ENCODE measurements at places on chromosomes 3 and 15.

DNA sequence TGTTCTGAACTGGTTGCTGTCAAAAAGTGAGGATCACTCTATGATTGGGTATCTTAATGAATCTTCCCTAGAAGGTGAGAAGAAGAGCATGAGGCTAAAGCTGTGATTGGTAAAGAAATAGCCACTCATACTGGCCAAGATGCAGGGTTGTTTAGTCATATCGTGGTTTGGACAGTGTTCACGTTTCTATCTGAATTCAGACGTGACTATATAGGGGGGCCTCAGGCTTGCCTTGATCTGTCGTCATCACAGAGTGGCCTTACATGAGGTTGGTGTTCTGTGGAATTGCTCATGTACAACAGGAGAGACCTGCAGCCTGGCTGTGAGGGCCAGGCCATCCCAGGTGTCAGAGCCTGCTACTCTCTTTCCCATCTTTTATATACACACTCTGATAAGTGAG, 12.4 kb downstream of the RTP2 start:
- DNase-seq, result no peak

- no peak for DNase-seq
Observed at GRCh38 chr3:114192136-114192535, 13.3 kb upstream of the DRD3 start.

DNA sequence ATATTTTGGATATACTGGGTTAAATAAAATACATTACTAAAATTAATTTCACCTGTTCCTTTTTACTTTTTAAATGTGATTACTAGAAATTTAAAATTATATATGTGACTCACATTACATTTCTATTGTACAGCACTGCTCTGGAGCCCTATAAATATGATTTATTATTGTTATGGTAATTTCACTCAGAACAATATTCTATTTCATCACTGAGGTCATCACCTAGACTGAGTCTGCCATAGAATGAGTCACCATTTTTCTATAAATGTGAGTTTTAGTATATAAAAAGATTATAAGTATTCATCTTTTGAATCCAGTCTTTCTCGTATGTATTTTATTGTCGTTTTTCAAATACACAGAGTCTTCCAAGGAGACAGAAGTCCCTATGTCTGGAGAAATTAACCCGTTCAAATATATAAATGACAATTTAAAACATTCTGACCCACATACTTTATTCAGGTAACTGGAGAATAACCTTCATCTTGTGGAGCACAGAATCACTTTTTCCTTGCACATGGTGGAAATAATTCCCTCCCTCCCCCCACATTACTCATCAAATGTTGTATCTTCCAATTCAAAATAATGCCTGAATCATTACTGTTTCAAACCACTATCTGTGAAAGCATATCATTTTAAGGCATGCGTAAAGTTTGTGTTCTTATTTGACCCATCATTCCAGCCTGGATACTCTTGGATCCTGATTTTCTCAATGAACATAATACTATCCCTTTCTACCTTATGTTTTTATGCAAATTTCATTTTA, 30.0 kb downstream of the CHST14 start:
- no peak for DNase-seq

GRCh38 chr3:9777694-9778021, 7.9 kb upstream of the CAMK1 start:
- DNase-seq, result no peak

GRCh38 chr3:1501406-1502115, 408.7 kb downstream of the CNTN6 start:
- DNase-seq, result no peak

DNA sequence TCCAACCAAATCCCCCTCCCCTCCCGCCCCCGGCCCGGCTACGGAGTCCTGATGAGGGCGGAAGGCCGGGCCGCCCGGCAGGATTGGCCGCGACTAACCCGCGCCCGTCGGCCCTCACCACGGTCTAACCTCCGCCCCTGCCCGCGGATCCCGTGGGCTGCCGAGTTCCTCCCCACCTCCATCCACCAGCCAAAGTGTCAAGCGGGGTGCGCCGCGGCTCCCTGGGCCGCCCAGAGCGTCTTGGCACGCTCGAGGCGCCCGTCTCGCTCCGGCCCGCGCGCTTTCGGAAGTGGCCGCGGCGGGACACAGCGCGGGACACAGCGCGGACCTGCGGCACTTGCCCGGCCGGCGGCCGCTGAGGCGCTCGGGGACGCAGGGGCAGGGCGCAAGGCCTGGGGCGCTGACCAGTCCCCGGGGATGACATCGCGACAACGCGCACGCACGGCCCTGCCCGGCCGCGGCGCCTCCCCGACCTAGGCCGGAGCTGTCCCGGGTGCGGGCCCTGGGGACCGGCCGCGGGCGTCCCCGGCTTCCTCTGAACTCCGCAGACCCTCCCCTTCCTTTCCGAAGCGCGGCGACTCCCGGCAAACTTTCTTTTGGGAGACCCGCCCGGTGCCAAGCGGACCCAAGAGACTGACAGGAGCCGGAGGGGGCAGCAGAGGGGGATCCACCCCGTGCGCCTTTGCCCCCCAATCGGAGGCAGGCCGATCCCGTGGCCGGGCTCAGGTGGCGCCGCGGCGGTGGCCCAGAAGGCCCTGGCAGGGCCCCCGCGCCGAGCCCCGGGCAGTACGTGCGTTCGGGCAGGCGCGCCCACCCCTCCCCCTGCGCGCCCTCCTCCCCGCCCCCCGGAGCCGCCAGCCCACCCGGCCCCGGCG, 112.8 kb upstream of the ICE2 start:
- DNase-seq, result no peak

- no peak for DNase-seq
Observed at GRCh38 chr15:74901612-74902063, 5.0 kb downstream of the FAM219B start.

DNA sequence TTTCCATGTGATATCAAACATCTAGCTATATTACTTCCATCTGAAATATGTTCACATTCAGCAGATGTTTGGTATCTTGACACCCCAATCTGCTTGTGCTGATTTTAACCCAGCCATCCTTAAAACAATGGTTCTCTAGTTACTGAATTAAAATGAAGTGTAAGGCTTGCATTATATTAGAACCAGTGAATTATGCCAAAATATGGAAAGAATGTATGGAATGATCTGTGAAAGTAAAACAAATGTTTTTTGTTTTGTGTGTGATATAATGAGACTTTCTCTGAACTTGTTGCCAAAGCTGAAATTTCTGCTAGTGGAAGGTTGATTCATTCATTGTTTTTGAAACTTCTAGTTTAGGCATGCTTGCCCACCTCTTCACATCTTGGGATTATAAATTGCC, 317.1 kb downstream of the MEX3B start:
- no peak for DNase-seq

DNA sequence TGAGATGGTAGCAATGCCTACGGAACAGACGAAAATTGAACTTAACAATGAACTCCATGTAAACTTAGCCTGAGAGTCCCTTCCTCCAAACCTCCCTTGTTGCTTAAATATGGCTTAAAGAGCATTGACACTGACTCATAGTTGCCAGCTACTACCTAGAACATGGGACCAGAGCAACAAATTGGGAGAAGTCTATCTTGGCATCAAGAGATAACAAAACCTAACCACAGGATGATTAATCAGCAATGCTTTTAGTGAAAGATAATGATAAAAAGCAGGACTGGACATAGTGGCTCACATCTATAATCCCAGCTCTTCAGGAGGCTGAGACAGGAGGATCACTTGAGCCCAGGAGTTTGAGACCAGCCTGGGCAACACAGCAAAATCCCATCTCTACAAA, 117.8 kb upstream of the MNS1 start:
- no peak for DNase-seq

DNA sequence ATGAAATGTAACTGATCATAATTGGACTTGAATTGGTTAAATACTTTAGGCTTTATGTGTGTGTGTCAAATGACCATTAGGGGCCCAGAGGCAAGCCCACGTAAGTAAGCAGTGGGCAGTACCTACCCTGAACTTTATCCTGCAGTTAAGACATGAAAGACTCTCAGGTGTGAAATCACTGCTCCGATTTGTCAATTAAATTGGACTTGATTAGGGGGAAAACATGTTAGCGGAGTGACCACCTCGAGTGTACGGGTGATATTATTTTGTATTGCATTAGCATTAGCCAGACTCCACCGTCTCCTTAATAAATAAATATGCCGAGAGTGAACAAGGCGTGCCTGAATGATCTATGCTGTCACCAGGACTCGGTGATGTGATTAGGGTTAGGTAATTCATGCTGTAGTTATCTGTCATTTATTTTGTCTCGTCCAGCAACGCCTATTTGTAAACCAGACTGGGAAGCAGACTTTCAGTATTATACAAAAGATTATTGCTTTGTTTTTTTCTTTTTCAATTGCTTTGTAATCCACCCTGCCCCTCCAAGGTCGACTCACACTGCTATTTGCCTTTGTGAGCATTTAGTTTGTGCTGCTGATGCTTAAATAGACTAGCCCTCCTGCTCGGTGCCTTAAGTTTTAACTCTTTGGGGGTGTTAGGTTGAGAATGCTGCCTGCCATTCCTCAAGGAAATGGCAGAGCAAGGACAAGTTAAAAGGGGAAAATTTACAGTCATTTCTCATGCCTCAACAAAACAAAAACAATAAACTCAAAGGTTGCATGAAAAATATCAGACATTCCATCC, 1.8 kb downstream of the RBMS3 start:
- peak; percentile 37 for DNase-seq

DNA sequence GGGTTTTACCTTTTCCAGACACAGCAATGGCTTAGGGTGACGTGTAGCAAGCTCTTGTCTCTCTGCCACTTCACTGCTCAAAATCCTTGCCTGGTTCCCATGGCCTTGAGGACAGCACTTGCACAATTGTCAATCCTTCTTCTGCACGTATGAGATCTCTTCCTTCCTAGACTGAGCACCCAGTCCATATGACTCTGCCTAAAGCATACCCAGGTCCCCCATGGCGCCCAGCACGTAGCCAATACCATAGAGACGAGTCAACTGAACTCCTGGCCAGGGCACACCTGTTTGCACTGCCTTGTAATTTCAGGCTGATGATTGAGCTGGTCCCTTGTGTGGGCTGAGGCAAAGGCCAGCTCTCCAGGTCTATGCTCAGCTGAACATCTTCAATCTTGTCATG, 23.3 kb downstream of the SCN5A start:
- DNase-seq, result no peak

- DNase-seq, result no peak
Observed at GRCh38 chr15:74025436-74025835, 30.9 kb downstream of the PML start.

GRCh38 chr3:36488077-36488789, 107.9 kb downstream of the STAC start:
- DNase-seq, result no peak

DNA sequence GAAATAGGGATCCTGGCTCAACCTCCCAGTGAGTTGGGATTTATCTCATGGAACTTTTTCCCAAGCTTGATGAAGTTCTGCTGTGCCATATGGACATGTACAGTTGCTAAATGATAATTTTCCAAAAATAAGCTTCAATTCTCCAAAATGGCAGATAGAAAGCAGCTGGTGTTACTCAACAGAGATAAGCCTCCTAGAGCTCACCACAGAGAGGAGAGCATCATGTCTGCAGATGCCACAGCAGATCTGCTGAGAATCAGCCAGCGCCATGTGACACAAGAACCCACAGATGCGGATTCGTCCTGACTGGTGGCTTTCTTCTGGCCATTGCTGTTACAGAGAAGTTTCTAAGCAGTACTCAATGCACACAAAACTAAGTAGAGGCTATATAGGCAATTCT, 50.6 kb downstream of the AGTR1 start:
- DNase-seq, result no peak

GRCh38 chr3:81740731-81741130, 20.7 kb downstream of the GBE1 start:
- no peak for DNase-seq

DNA sequence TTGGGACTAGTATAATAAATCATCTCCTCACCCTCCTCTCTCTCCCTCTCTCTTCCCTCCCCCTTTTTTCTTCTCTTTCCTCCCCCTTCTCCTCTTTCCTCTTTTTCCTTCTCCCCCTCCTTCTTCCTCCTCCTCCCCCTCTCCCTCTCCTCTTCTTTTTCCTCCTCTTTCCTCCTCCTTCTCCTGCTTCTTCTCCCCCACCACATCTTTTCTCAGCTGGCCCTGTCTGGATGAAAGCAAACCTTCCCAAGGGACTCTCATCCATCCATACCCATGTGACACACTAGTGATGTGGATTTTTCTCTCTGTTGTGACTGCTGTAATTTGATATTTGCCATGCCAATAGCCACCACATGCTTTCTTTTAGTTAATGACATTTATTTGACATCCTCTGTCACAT, 127.2 kb downstream of the EBLN2 start:
- DNase-seq, result no peak
